Endothelial cell of umbilical vein (primary cell): ENCODE measurements at places on chromosomes 6 and 20. TPM values are rescaled to one million over a fixed set of nuclear protein-coding genes. Genes with fewer than 3 reads are reported as not detected.
A peak's percentile ranks its signal among the peaks of the same experiment; 100 is the strongest.

The RGL2 gene
- 85.8 and 90.3 TPM in 2 replicates for total RNA-seq

DNA sequence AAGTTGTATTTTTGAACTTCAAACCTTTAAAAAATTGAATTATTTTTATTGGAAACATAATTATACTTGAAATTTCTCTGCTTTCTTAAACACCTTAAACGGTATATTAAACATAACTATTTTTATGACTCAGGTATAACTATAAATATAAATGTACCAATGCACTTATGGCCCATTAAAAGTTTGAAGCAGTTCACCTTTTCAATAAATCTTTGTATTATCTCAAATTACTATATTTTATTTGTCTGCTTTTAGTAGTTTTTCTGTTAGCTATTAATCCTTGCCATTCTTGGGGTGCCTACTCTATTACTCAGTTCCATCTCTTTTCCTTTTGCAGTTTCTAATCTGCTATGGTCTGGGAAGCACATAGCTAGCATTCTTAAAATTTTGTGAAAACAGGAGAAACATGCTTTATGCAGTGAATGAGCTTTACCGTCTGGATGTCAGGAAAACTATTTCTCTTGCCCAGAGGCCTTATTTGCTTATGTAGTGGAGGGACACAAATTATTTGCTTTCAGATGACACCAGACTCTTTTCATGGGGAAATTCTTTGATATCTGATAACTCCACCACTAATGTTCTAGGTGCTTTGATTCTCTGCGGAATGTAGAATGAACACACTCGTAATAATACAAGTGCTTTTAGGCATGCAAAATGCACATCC, 378.9 kb upstream of the CITED2 start:
- no peak for DNase-seq

The NNAT gene
- 2.3 and 10.7 TPM in 2 replicates for total RNA-seq

The ZKSCAN4 gene
- total RNA-seq, result 3.6 and 4.1 TPM in 2 replicates

The COQ3 gene
- 7.5 and 9.1 TPM in 2 replicates for total RNA-seq

- DNase-seq, result no peak
Observed at GRCh38 chr6:157376706-157377230, 4.2 kb upstream of the ZDHHC14 start.

GRCh38 chr6:35067234-35067633, 73.9 kb downstream of the TCP11 start:
- no peak for DNase-seq

The SNX5 gene
- 109 and 121 TPM in 2 replicates for total RNA-seq

GRCh38 chr6:164665328-164665727, 644.1 kb downstream of the C6orf118 start:
- DNase-seq, result no peak

GRCh38 chr6:116963972-116964371, 86.9 kb downstream of the RFX6 start:
- DNase-seq, result no peak

The REM1 gene
- not detected in 2 replicates for total RNA-seq

DNA sequence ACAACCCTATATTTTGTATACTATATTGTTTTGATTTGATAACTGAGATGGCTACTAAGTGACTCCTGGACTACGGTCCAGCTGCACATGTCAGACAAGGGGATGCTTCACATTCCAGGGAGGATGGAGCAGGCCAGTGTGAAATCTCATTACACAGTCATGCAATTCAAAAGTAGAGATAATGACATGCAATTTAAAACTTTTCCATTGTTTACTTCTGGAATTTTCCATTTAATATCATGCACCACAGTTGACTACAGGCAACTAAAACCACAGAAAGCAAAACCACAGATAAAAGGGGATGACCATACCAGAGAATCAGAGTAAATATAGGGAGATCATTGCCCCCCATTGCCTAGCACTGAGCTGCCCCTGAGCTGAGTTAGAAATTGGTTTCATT, 366.4 kb downstream of the BTBD9 start:
- no peak for DNase-seq

- no peak for DNase-seq
Observed at GRCh38 chr20:52789716-52790115, 182.4 kb upstream of the TSHZ2 start.

DNA sequence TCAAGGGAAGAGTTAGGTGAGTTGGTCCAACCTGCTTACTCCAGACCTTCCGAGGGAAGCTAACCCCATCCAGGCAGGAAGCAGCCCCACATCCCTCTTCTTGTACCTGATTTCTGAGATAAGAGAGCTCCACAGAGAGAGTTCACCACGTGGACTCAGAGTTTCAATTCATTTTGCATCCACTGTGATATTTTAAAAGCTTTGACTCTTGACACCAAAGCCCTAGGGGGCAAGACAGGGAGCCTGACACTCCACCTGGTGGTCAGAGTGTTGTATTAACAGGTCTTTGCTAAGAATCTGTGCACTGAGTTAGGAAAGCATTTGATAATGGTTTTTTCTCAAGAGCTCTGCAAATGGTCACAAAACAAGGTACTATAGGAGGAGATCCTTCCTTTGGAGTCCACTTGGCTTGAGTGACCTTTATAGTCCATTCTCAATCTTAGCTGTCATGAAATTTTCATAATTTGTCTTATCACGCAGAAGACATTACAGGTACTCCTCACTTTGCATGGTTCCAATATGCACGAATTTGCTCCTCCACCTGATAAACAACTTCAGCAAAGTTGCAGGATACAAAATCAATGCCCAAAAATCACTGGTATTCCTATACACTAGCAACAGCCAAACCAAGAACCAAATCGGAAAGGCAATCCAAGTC, 56.2 kb upstream of the RIPOR2 start:
- DNase-seq, result peak; percentile 28

- DNase-seq, result no peak
Observed at GRCh38 chr6:7052443-7053011, 55.2 kb upstream of the RREB1 start.

DNA sequence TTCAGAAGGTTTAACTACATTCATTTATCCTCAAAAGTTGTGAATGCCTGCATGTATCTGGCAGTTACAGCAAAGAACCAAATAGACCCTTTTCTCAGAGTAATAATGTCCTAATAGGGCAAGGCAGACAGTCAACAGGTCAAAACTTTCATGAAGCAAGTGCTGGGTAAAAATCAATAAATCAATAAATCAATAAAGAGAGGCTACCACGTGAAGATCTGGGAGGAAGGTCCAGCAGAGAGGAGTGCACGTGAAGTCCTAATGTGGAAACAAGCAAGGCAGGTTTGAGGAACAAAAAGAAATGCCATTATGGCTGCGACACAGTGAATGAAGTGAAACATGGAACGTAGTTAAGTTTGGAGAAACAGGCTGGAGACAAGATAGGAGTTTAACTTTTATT, 36.3 kb upstream of the C6orf118 start:
- no peak for DNase-seq

- DNase-seq, result no peak
Observed at GRCh38 chr6:118476551-118476950, 71.5 kb upstream of the PLN start.

DNA sequence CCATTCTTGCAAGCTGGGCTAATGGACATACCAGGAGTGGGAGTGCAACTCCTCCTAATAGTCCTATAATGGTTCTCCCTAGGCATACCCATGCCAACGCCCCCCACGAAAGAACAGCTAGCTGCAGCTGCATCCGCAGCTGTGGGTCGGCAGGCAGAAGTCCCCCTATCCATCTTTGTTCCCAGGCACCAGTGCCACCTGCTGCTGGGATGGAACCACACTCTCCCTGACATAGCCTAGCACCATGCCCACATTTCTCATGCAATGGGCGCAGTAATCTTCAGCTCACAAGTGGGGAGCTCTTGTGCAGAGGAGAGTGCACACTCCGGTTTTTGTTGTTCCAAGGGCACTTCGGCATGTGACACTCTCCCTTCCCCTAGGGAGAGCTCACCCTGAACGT, 567.8 kb downstream of the GRIK2 start:
- no peak for DNase-seq

DNA sequence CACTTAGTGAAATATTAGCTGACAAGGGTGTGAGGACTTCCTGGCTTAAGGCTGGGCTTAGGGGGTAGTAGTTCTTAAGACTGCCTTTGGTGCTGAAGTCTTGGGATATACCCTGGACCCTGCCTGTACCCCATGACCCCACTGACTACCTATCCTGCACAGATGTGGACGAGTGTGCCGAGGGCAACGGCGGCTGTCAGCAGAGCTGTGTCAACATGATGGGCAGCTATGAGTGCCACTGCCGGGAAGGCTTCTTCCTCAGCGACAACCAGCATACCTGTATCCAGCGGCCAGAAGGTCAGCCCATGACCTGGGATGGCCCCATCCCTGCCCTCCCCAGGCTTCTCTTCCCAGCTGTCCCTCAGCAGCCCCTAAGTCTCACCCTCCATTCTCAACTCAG, 17.8 kb downstream of the SCUBE3 start:
- no peak for DNase-seq

The NFKBIL1 gene
- total RNA-seq, result 14.6 and 15.5 TPM in 2 replicates

DNA sequence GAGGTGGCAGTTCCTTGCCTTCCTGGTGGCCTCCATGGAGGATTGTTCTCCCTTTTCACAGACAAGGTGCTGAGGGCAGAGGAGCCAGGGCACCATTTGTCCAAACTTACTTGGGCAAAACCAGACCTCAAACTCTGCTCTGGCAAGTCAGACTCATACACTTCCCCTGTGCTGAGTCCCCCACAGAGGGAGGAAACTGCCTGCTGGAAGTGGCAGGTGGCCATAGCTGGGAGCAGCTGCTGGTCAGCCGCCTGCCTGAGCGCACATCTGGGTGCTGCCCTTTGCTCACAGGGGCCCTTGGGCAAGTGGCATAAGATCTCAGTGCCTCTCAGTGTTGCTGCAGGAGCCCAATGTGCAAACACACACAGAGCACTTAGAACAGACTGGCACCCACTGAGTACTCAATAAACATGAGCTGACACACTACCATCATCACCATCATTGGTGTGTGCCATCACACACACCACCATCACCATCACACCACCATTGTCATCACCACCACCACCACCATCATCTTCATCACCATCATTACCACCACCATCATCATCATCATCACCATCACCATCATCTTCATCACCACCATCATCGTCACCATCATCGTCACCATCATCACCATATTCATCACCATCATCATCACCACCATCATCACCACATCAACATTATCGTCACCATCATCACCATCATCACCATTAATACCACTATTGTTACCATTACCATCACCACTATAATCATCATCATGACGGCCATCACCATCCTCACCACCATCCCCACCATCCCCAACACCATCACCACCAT, 17.6 kb downstream of the NOL4L start:
- DNase-seq, result no peak

GRCh38 chr6:3405182-3405518, 51.7 kb downstream of the SLC22A23 start:
- DNase-seq, result no peak

DNA sequence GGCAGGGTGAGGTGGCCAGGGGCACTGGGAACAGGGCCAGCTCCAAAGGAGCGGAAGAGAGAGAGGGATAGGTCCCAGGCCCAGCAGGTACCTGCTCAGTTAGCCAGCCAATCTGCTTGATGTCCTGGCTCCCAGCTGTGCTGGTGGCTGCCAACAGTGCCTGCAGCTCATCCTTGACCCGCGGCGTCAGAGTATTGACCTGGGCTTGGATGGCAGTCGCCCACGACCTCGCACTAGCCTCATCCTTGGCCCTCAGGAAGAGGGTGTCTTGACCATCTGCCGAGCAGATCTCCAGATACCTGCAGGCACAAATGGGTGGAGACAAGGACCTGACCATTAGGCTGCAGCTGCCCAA, 11.1 kb upstream of the CDK5RAP1 start:
- no peak for DNase-seq

DNA sequence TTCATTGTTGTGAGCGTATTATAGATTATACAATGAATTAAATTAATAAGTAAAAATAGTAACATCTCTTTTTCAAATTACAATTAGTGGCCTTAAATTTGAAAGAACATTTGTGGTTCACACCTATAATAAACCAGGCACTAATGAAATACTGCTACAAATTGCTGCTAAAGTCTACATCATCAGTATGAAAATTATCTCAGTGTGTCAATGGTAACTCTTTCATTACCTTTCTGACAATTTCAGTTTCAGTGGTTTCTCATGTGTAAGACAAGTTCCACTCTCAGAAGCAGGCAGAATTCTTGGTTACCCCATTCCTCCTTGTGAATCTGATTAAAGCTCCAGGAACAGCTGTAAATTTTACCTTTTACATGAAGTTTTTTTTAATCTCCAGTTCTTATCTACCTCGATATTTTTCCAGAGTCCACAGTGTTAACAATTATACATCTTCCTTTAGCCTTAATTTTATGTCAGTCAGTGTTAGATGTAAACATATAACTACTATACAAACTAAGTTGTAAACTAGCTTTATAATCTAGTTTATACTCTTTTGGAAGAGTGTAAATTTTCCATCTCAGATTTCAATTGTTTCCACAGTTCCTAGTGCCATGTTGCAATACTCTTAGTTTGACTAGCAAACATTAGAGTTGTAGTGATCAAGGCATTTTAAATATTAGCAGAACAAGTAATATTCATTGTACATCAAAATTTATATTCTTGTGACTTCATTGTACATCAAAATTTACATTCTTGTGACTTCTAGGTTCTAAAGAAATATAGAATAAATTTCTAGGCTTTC, 1038.4 kb downstream of the EPHA7 start:
- no peak for DNase-seq

GRCh38 chr6:136720045-136720770, 72.1 kb downstream of the MAP3K5 start:
- no peak for DNase-seq

DNA sequence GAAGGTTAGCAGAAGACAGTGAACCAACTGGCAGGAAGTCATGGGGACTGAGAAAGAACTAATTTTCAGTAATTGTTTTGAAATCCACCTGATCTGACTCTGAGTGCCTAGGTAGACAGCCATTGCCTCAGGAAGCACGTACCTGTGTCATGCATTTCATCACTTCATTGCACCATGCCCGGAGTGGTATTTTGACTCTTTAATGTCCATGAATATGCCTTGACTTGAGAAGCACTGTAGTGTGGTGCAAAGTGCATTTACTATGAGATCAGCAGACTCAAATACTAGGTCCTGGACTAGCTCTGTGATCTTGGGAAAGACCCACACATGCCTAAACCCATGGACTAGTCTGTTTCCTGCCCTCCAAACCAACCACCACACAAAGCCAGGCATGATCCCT, 370.9 kb upstream of the MARCKS start:
- no peak for DNase-seq

The PRDM13 gene
- total RNA-seq, result not detected in 2 replicates

DNA sequence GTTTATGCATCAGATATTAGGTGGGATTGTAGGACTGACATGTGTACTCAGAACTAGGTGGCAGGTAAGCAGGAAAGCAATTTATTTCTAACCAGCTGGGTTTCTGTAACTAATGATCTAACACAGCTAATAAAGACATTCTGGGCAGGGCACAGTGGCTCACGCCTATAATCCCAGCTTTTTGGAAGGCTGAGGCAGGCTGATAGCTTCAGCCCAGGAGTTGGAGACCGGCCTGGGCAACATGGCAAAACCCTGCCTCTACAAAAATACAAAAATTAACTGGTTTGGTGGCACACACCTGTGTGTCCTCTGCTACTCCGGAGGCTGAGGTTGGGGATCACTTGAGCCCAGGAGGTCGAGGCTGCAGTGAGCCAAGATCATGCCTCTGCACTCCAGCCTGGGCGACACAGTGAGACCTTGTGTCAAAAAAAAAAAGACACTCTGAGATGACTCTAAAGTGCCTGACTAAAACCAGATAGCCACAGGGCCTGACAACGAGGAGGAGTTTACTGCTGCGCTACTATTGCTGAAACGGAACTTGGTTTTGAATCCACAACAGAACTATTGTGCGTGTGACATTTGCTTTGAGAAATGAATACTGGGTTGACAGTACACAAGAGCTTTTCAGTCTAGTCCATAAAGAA, 29.2 kb upstream of the CEP85L start:
- no peak for DNase-seq
